ENCODE measurements at places on chromosomes 7 and 10. TPM values are rescaled to one million over a fixed set of nuclear protein-coding genes. Genes with fewer than 3 reads are reported as not detected.

UCMA gene
- not detected for total RNA-seq

CYP2C18 gene
- not detected for total RNA-seq

C10orf62 gene
- total RNA-seq: not detected

UCN3 gene
- not detected for total RNA-seq

CRTAC1 gene
- 2.0 TPM for total RNA-seq
